ENCODE measurements at places on chromosomes 2 and 18.
A peak's percentile ranks its signal among the peaks of the same experiment; 100 is the strongest.

GRCh38 chr2:94956797-94957391 is 68.6 kb upstream of the MAL start:
- DNase-seq: peak; percentile 23

DNA sequence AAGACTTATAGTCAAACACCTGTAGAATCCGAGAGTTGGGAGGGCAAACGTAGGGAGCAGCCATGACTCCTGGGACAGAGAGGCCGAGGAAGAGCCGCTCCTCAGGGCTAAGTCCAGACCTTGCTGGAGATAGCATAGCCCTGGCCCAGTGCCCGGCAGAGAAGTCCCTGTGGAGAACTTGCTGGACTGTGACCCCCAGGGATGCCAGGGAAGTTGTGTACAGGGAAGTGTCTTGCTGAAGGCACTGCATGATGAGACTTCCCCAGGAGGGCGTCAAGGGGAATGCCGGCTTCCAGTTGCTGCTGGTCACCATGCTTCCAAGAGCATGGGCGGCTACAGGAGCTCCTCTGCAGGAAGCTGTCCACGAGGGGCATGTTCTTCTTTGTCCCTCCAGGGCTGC is 8.6 kb upstream of the CNDP1 start:
- no peak for DNase-seq

- no peak for DNase-seq
These were observed 72.7 kb downstream of the KCNG2 start for GRCh38 chr18:79870301-79871025.

GRCh38 chr2:23760736-23761135 is 166.2 kb downstream of the ATAD2B start:
- peak; percentile 25 for DNase-seq

GRCh38 chr18:44731530-44732237 is 51.0 kb downstream of the SETBP1 start:
- DNase-seq: no peak

DNA sequence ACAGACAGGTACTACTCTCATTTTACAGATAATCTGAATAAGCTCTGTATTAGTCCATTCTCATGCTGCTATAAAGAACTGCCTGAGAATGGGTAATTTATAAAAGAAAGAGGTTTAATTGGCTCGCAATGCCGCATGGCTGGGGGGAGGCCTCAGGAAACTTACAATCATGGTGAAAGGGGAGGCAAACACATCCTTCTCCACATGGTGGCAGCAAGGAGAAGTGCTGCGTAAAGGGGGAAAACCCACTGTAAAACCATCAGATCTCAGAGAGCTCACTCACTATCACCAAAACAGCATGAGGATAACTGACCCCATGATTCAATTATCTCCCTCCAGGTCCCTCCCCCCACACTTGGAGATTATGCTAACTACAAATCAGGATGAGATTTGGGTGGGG is 254.4 kb downstream of the KCNE4 start:
- peak; percentile 25 for DNase-seq

DNA sequence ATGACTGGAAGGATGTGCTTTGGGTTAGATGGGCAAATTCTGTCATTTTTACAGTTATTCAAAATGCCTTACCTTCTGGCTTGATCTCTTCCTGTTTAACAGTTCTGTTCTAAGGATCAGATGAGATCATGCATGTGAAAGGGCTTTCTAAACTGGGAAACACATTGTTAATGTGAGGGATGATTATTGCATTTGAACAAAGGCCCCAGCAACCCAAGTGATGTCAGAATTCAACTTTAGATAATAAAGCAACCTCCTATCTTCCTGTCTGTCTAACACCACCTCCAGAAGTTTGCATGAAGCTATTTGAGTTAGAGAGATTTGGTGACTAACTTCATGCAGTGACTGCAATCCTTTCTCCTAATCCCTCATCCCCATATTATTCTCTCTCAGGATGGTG is 77.8 kb upstream of the B3GNT2 start:
- no peak for DNase-seq

DNA sequence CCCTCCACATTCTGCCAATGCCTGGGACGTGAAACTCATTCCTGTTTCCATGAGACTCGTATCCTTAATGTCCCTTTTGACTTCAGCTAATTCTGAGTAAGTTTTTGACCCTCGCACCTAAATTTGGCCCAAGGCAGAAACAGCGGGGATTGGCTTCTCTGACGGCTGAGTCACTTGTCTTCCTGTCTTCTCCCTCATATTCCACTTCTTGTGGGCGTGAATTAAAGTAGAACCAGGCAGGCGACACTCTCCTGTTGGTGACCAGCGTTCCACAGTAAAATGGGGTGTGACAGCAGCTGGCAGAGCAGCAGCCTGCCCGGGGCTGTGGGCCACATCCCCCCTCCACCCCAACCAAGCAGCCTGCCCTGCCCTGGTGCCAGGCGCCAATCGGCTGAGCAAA is 15.5 kb downstream of the TTC32 start:
- DNase-seq: no peak

- DNase-seq: no peak
These were observed 14.2 kb downstream of the INPP1 start for GRCh38 chr2:190357600-190357999.

DNA sequence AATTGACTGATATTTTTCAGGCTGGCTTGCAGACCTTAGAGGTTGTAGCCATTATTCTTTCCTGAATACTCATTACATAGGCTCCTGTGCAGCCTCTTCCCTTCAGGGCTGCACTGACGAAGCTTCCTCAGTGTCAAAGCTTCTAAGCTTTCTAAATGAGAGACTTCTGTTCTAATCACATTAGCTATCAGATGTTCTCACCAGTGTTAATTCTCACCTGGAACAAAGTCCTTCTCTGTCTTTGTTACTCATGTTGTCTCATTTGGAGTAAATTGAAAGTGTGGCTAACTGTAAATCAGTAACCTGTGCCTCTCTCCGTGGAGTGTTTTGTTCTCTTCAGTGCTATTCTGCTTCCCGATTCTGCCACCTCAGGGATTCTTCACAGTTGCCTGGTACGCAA is 76.9 kb downstream of the MC4R start:
- DNase-seq: no peak

DNA sequence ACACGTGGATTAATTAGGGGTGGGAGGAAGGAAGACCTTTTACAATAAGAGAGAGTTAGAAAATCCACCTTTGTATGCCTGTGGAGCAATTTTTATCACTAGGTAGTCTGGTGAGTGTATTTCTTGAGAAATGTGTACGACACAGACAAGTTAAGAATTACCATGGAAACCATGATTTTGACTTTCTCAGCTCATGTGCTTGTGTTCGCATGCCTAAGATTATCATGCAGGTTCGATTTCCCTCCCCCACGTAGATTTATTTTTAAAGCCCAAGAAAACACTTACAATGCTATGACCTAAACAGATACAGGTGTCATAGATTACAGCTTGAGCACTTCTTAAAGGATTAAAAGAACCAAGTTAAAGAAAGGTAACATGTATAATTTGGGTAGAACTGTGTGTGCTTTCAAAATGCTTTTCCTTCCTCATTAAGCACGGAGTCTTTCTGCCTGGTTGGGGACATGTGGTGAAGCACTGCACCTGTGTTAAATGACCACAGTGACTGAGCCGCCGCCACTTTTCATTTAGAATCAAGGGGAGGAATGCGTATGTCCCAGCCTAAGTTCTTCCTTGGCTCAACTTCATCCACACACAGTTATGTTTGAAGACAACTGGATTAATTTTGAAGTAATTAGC is 16.6 kb downstream of the SERTAD2 start:
- DNase-seq: peak; percentile 66

DNA sequence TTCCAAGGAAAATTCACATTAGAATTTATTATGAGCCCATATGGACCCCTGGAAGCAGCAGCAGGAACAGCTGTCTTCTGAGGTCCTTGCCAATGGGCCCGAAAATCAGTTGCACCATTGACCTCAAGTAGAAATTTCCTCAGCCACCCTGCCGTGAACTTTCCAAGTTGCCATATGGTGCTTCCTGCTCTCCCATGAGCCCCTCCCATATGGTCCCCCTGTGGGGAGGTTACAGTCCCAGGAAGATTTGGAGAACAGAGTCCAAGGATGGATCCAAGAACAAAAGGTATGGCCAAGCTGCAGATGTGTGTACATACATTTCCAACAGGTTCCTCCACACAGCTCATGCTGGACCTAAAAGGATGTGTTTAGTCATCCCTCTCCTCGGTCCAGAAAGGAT is 34.6 kb downstream of the DIPK1C start:
- DNase-seq: no peak

Measured in KBM-7 (cell line).